Nucleus accumbens (tissue), 56 donors: ENCODE measurements at places on chromosomes 16 and 17.

DNA sequence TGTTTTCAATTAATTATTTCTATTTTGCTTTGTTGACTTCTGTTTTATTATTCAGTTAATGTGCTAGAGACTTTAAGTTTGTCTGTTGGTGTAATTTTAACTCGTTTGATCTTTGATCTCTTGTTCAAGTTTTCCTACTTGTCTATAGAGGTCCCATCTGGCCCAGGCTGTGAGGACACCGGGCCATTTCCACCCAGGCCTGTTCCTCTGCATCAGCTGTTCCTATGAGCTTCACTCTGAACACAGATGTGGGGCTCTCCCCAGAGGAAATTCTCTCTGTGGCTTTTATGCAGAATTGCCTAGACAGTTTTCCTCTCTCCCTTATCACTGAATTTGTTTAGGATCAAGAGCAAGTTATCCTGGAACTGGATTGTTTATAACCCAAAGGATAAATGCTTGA is 44.7 kb downstream of the MYO18A start:
- DNase-seq, result no peak

GRCh38 chr17:39071573-39071972 is 79.9 kb downstream of the PLXDC1 start:
- DNase-seq, result no peak

- no peak for DNase-seq
These were observed 46.1 kb upstream of the ACSF3 start for GRCh38 chr16:89047331-89048089.

DNA sequence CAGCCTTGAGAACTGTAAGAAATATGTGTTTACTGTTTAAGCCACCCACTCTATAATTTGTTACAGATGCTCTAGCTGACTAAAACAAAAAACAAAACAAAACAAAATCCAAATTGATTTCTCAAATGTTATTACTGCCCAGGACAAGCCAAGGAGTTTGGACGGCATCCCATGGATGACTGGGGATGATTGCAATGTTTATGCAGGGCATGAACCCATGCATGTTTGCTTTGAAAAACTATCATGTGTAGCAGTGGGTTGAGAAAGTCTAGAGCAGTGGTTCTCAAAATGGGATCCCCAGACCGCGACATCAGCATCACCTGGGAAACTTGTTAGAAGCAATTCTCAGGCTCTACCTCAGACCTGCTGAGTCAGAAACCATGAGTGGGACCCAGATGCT is 223.2 kb upstream of the PSMD7 start:
- DNase-seq, result no peak

- DNase-seq, result no peak
These were observed 11.3 kb upstream of the CYTH1 start for GRCh38 chr17:78793415-78793814.

DNA sequence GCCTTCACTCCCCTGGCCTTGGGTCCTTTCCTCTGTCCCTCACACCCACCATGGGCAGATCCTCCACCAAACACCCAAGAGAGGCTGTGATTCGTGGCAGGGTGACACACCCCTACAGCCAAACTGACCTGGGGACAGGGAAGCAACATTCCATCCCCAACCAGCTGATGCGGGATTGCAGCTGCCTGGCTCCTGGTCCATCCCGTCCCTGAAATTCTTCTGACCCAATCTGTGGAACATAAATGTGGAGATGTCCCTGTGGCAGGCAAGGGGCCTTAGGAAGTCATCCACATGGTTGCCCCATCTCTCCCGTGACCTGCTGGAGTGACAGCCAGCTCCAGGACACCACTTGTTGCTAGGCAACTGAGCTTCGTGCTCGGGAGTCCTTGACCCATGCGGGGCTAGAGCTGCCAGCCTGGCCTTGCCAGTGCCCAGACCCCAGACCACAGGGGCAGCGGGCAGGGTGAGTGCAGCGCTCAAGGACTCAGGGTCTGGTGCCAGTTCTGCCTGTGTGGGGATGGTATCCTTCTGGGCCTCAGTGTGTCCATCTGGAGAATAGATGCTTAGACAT is 34.0 kb upstream of the CPNE2 start:
- no peak for DNase-seq

DNA sequence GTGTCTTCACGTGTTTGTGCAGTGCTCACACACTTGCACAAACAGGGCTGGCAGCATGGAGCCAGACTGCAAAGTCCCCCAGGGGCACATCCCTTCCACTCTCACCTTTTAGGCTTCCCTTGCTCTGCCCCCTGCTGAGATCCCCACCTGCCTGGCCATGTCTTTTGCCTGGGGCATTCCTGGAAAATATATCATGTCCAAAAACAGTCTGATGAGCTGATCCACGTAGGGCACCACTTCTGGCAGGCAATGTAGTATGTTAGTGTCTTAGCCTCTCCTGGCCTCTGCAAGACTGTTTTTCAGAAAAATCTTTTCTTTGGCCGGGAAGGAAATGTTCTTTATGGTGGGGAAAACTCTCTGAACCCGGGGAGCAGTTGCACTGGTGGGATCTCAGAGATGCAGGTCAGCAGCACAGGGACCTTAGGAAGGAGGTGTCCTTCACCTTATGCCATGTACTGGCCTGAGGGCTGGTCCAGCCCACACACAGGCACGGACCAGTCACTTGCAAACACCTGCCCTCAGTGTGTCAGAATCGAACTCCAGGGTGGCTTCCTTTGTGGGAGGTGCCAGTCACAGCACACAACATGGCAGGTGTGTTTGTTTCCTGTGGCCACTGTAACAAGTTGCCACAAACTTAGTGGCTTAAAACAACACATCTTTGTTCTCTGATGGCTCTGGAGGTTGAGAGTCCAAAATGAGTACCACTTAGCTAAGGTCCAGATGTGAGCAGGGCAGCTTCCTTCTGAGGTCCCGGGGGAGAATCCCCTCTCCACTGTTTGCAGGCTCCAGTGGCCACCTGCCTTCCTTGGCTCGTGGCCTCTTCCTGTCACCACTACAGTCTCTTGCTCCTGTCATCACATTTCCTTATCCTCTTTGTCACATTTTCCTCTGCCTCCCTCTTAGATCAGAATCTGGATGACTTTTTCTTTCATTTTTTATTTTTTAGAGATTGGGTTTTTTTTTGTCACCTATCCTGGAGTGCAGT is 46.6 kb downstream of the MPRIP start:
- no peak for DNase-seq

- no peak for DNase-seq
These were observed 45.9 kb downstream of the RAI1 start for GRCh38 chr17:17727111-17727659.

DNA sequence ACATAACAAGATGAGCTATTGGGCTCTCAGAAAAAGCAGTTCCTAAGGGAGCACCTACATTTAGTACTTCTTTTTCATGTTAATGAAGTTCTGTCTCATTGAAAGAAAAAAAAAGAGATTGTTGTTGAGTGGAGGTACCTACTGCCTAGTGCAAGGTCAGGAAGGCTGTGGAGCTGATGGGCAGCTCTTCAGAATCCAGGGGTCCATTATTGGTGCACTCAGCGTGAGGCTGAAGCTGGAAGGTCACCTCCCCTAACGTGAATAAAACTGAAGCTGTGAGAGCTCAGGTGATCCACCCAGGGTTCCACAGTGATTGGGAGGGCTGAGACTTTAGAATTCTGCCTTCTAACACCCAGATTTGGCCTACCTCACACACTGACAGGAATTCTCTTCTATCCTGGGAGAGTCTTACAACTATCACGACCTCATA is 153.9 kb upstream of the TBX2 start:
- no peak for DNase-seq

- no peak for DNase-seq
These were observed 316.6 kb downstream of the FOXL1 start for GRCh38 chr16:86894925-86895324.

- DNase-seq, result no peak
These were observed 181.9 kb upstream of the CACNG5 start for GRCh38 chr17:66652840-66653507.

DNA sequence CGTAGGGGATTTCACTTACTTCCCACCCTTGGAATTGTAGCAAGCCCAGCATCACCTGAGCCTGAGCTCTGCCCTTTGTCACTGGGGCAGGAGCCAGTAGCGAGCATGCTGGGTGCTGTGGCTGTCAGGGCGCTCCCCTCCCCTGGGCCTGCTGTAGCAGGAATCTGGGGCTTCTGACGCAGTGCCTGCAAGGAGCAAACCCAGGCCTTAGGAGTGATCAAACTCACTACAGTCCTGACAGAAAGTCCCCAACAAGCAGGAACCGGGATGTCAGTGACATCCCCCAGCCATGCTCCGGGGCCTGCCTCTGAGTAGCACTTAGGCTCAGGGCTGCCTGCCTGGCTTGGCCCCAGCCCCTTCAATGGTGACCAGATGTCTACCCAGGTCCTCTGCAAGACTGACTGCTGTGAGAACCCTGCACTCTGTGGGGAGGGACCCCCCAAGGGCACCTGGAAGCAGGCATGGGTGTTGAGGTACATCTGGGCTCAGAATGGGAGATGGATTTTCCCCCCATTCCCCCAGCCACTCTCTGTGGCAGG is 23.5 kb downstream of the PLD6 start:
- no peak for DNase-seq

- DNase-seq, result no peak
These were observed 30.8 kb downstream of the C16orf54 start for GRCh38 chr16:29714972-29715371.

- DNase-seq, result no peak
These were observed 5.6 kb downstream of the TP53I13 start for GRCh38 chr17:29573871-29574731.

GRCh38 chr16:75573955-75574354 is 7.8 kb downstream of the GABARAPL2 start:
- DNase-seq, result no peak

- no peak for DNase-seq
These were observed 11.4 kb upstream of the HOXB9 start for GRCh38 chr17:48637323-48638260.

DNA sequence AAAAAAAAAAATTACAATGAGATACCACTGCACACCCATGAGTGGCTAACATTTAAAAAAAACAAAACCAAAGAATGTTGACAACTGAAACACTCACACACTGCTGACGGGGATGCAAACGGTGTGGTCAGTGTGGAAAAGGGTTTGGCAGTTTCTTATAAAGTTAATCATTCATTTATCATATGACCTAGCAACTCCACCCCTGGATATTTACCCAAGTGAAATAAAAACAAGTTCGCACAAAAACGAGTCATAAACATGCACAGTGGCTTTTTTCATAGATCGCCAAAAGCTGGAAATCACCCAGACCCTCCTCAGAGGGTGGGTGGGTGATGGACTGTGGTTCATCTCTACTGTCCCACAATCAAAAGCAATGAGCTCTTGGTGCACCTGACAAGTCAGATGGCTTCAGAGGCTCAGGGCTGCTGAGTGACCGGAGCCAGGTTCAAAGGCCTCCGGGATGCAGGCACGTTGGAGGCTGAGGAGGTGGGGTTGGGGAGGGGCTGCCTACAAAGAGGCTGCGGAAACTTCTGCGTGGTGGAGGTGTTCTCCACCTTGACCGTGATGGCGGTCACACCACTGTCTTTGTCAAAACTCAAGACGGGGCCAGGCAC is 14.2 kb downstream of the RAB40B start:
- DNase-seq, result no peak

DNA sequence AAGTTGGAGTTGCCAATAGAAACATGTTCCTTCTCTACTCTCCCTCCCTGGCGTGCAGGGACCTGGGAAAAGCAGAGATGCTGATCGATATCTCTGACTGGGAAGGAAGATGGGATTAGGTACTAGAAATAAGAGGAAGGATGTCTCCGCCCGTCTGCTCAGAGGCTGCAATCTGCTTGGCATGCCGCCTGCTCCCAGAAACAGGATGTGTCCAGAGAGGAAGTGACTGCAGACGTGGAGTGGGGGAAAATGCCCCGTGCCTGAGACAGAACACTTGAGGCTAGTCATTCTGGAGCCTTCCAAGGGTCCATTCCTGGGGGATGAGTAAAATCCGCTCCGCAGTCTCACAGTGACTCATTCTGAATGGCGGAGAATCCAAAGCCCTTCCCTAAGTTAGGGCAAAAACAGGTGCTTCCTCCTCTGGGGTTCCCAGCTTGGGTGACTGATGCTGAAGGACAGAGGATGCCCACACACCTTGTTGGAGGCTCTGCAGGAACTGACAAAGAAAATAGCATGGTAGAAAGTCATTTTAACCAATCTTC is 45.0 kb upstream of the SMURF2 start:
- no peak for DNase-seq

GRCh38 chr17:82273327-82274133 is at the start of gene CSNK1D:
CSNK1D (minus strand) TSS chr17:82273700; CDS start chr17:82273381, 319 bp downstream.
- peak; percentile 88 for DNase-seq

DNA sequence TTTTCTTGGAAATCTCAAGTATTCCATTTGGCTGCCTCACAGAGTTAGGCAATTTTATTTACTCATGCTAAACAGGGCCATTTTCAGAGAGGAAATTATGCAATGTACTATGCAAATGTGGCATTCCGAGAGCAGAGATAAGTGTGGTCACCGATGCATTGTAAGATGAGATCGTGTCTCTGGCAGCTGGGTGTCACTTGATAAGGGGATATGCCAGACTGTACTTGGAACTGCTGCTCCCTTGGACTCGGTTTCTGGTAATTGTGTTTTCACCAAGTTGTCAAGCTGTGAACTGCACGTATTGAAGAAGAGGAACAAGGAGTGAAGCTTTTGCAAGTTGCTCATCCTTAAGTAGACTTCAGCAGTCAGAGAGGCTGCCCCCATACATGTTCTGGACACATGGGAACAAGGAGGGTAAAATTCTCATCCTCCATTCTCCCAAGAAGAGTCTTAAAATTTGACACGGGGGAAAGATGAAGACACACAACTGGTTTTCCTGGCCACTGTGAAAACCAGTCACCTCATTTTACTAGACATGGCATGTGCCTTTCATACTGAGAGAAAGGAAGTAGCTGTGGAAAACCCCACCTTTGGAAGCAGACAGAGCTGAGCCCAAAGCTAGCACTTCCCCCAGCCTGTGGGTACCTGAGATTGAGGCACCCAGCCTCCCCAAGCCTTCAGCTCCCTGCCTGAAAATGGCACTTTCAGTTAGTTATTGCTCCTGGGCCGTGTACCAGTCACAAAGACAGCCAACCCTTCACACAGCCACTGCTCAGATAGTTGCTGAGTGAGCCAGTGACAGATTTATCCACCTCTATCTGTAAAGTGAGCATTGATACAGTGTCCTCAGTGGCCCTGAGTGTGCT is 150.7 kb downstream of the SOCS1 start:
- DNase-seq, result no peak

DNA sequence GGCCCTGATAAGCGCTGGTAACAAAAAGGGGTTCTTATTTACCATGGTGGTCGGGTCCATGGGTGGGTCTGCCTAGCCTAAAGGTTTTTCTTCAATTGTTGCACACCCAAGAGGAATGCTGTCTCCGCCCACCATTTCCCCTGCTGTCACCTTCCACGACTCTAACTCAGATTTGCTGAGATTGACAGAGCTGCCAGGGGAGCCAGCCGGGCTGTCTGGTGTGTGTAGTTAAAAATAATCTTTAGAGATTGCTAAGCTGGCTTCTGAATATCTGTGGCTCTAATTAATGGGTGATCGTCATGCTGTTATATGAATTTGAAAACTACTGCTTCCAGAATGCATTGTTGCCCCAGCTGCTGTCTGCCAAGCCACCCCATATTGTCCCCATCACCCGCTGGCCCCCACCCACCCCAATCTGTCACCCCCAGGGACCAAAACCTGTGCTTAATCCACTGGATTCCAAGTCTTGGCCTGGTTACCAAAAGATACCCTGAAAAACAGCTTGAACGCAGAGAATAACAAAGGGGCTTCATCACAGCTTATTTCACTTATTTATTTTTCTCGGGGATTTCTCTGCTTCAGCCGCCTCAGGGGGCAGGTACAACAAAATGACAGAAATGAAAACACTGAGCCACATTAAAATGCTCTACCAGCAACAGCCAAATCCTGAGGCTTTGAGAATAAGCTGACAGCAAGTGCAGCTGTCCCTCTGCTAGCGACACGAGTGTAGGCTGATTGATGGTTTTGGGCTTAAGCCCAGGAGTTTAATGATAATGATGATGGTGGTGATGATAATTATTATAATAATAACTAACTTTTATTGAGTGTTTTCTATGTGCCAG is 46.1 kb upstream of the NLK start:
- DNase-seq, result no peak
